Right hindlimb (tissue), 1 donor: ENCODE measurements at places on chromosomes 3 and 15.

- no peak for DNase-seq
These were observed 11.1 kb upstream of the MFN1 start for GRCh38 chr3:179336345-179336929.

- DNase-seq = no peak
These were observed 1472.4 kb downstream of the SI start for GRCh38 chr3:163605915-163606314.

GRCh38 chr3:65545429-65545828 lies 493.3 kb downstream of the MAGI1 start:
- no peak for DNase-seq

- DNase-seq = peak; percentile 84
These were observed 498.1 kb upstream of the RGMA start for GRCh38 chr15:93587059-93587521.

- no peak for DNase-seq
These were observed 12.4 kb downstream of the PPM1M start for GRCh38 chr3:52257911-52258310.

GRCh38 chr15:40344631-40345120 lies 3.9 kb upstream of the CCDC9B start:
- DNase-seq = no peak

GRCh38 chr3:35679409-35680080 lies 40.2 kb downstream of the ARPP21 start:
- no peak for DNase-seq

DNA sequence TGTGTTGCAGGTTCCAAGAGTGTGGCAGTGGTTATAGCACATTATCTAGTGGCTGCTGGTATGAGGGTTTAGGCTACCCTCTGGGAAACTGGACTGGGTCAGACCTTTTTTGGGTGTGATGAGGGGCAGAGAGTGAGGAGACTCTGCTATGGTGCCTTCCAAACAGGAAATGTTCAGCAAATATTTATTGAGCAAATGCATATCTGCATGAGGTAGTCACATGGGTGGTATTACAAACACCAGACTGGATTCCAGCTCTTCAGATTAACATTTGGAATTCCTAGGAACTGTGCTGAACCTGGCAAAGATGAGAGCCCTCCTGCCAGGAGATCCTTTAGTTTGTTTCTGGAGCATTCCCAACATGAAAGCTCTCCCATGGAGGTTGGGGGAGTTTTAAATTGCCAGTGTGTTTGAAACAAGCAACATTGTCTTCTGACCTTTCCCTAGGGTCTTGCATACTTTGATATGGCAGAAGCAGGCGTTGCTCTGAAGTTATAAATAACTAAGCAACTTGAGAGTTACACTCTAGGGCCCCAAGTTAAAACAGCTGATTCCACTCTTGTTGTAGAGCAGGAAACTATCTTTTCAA lies 341.2 kb upstream of the C2CD4B start:
- DNase-seq = no peak

DNA sequence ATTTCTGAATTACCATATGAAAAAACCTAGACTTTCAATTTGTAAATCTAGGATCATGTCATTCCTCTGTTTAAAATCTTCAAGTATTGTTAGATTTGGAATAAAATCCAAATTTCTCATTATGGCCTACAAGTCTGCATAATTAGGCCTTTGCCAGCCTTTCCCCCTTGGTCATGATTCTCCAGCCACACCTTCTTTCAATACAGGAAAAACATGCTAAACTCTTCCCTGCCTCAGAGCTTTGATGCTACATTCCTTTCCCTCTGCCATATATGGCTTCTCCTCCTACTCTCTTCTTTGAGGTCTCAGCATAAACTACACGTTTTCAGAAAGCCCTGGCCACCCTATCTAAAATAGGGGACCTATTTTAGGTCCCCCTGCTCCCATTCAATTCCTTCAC lies 48.5 kb downstream of the TM6SF1 start:
- DNase-seq = no peak

GRCh38 chr15:70853318-70853972 lies 512 bp downstream of the LARP6 start:
- DNase-seq = peak; percentile 71

DNA sequence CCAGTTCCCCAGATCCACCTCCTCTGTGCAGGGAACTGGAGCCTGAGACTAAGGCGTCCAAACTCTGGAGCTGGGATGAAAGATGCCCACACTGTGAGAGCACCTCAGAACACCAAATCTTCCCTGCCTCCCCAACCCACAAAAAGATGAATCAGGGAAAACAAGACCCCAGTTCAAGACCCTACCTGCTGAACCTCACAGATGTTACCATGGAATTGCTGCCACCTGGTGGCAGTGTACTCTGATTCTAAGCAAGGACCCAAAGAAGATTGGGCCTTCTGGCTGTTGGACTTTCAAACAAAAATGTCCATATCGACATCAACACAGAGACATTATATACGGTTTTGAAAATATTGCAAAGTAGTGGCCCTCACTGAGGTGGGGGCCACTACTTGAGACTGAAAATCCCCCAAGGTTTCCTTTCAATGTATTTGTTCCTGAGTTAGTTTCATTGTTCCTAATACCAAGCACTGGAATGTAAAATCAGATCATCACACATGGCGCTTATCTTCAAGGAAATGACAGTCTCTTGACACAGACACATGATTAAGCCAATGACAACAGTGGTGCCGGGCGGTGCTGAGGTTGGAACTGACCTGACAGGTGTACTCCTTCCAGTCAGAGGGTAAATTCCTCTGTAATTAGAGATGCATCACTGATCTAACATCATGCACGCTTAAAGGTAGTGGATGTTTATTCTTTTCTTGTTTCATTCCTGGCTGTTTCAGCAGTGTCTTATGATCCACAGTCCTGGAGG lies 67.6 kb downstream of the SLC6A11 start:
- DNase-seq = no peak

- DNase-seq = no peak
These were observed 1300.1 kb upstream of the EPHA6 start for GRCh38 chr3:95514260-95514659.

- DNase-seq = no peak
These were observed 71.7 kb downstream of the ANKRD28 start for GRCh38 chr3:15726043-15726442.

DNA sequence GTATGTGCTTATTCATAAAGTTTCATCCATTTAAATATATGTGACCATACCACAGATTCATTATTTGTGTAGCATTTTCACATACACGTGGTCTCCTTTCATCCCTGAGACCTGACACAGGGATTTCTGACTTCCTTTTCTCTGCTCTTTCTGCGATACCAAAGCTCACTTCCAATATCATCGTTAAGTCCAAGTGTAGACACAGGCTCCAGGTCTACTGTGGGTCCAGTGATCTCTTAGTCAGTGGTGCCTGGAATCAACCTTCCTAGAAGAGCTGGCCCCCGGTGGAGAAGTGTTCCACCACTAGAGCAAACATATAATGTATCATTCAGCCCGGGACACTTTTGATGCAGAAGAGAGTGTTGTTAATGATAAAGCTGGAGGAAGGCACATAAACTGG lies 72.4 kb downstream of the LDHAL6B start:
- no peak for DNase-seq

GRCh38 chr15:42825599-42825998 lies 88.7 kb upstream of the CDAN1 start:
- no peak for DNase-seq

DNA sequence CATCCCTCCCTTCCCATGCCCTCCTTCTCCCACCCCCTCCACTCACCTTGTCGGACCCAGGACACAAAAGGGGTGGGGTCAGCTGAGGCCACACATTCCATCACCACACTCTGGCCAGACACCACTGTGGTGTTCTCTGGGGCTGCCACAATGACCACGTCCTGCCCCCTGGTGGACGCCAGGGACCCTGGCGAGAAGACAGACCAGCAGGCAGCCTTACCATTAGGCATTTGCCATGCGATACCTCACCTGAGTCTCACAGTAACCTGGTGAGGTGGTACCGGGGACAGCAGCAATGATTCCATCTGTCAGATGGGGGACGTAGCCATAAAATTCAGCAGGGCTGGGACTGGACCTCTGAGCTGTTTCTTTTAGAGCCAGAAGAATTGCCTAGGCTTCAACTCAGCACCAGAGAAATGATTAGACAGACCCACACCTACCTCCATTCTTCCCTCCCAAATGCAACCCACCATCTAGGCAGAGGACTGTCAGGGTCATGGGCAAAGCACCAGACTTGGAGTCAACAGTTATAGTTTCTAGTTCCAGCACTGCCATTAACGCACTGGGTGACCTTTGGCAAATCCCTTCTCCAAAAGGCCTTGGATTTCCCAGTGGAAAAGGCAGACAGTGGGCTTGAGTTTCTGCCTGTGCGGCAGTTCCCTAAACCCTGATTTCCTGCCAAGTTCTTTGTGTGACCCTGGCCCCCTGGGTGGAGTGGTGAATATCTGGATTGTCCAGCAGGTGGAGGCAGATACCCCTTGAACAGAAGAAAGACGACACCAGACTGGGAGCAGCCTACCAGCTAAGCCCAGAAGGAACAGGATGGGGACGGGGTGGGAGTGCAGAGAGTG lies 21.8 kb downstream of the IGDCC4 start:
- DNase-seq = peak; percentile 86

DNA sequence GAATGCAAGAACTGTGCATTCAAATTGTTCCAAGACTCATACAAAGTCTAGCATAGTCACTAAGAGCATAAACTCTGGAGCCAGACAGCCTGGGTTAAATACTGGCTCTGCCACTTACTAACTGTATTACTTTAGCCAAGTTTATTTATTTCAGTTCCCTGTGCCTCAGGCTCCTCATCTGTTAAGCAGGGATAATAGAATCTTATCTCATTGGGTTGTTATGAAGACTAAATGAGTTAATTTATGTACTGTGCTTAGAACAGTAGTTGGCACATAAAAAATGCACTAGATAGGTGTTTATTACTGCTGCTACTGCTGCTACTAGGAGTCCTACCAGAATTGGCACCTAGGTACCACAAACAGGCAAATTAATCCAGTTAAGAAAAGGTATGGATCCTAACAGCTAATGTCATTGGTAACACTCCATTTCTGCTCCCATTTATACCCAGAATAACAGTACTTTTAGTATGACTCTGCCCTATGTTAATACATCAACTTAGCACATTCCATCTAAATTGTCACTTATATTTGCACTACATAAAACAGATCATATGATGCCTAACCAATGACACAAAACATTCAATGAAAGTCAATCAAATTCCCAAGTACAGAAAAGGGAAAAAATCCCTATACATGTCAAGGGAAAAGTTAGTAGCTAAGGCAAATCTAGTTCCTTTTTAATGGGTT lies 45.7 kb downstream of the GSK3B start:
- DNase-seq = no peak

GRCh38 chr3:188211476-188211875 lies 57.5 kb downstream of the LPP start:
- DNase-seq = no peak

DNA sequence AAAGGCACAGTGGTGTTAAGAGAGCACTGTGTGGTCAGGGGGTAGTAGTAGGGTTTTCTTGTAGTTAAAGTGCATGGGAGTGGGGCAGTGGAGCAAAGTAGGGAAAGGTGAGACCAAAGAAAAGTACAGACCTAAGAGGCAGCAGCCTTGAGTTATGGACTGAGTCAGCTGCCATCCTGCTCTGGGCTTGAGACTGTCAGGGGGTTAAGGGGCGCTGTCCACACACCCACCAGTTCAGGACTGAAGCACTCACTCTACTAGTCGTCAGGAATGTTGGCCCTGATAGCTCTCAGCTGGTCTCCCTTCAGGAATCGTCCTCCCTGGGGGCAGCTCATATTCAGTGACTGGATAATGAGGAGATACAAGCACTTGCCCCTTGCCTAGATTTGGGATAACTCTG lies 7.9 kb downstream of the CCR4 start:
- no peak for DNase-seq

DNA sequence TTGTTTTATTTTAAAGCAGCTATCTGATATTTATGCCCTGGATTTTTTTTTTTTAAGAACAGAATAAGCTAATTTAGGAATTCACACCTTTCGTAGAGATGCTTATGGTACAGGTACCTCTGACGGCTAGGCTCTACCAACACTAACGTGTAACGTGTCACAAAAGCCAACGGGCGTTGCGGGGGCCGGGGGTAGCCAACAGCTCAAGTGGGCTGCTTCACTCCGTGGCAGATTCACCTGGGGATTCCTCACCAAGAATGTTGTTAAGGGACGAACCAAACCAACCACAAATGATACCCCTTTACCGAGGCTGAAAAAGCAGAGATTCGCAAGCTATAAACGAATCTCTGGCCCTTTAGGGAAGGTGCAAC lies 1.0 kb downstream of the TMCC1 start:
- peak; percentile 29 for DNase-seq

DNA sequence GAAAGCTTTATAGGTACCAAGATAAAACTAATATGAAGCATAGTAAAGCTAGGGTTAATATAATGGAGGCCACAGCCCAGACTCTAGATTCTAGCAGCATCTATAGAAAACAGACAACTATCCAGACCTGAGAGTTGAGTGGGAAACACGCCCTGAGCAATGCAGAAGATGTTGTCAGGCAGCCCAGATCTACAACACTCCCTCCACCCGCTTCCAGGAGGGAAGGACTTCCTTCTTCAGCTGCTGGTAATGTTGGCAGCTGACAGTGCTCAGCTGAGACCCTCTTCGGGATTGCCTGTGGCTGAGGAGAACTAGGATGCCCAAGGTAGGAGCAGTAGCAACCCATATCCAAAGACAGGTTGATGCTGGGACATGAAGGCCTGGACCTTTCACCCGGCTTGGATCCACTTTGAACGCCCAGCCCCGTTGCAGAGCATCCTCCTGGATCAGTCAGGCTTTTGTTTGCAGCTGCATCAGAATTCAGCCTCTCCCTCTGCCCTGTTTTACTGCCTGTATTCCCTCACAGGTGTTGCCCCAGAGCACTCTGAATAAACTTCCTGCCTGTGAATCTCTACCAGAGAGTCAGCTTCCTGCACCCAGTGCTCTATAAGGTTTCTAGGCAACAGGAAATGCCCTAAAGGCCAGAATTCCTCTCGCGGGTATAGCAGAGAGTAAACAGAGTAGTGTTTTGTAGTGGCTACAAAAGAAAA lies 174.7 kb upstream of the IL12A start:
- peak; percentile 34 for DNase-seq

- DNase-seq = no peak
These were observed 64.4 kb downstream of the CRYBG3 start for GRCh38 chr3:97885931-97886824.

DNA sequence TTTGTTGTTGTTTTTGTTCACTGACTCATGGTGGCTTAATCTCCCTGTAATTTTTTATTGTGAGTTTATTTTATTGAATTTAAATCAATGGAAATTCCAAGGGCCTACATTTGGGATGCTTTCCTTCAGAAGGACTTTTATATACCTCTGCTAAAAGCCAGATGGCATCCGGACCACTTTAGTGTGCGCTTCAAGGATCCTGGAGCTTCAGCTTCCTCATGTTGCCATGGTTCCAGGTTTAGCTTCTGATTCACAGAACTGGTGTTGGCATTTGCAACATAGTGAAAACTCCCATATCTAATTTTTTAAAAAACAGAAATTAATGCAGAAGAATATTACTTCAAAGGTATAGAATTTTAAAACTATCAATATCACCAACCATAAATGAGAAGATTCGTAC lies 8.5 kb upstream of the HACD2 start:
- DNase-seq = no peak

GRCh38 chr3:146091397-146091796 lies 69.6 kb downstream of the PLOD2 start:
- no peak for DNase-seq
